ENCODE measurements at places on chromosomes 7 and 10.

- DNase-seq: no peak
Observed at GRCh38 chr7:46848944-46849343, 733.0 kb downstream of the TNS3 start.

- no peak for DNase-seq
Observed at GRCh38 chr7:140404565-140405065, 757 bp downstream of the RAB19 start.

DNA sequence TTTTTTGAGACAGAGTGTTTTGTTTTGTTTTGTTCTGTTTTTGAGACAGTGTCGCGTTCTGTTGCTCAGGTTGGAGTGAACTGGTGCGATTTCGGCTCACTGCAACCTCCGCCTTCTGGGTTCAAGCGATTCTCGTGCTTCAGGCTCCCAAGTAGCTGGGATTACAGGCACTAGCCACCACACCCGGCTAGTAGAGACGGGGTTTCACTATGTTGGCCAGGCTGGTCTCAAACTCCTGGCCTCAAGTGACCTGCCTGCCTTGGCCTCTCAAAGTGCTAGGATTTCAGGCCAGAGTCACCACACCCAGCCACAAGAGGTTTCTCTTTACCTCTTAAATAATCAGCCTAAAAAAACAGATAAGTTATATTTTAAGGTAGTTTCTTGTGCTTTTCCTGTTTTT, 8.7 kb upstream of the ARHGAP12 start:
- DNase-seq: no peak

DNA sequence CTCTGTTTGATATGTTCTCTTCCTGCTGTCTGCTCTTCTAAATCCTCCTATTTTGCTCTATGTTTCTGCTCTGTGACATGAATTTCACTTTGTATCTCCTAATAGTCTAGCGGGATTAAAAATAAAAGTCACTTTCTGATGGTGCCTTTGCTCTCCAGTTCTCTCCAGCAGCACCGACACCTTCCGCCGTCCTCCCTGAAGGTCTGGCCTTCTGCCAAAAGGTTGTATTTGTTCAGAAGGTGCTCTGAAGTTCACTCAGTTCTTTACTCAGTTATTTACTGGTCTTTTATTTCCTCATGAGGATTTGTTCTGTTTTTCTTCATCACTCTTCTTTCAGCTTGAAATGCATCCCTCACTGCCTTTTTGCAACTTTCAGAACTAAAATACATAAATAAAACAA, 11.2 kb upstream of the EPHA1 start:
- DNase-seq: no peak

GRCh38 chr7:51034521-51035264, 252.0 kb upstream of the GRB10 start:
- DNase-seq: no peak

DNA sequence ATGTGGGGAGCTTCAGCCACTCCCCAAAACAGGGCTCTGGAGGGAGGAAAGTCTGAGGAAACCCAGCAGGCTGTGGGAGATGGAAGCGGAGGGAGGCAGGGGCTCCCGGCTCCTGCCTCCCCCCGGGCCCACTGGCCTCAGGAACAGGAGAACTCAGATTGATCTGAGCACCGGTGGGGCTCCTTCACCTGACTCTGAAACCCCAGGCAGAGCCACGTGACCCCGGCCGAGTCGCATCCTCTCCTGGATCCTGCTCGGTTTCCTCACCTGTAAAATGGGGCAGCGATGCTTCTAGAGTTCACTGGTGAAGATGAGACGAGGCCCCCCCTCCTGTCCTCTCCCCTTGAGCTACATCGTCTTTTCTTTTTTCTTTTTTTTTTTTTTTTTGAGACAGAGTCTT, 33.6 kb downstream of the TCERG1L start:
- no peak for DNase-seq
